DMS153 (cell line): ENCODE measurements at places on chromosomes 6 and 20.
A peak's percentile ranks its signal among the peaks of the same experiment; 100 is the strongest.

DNA sequence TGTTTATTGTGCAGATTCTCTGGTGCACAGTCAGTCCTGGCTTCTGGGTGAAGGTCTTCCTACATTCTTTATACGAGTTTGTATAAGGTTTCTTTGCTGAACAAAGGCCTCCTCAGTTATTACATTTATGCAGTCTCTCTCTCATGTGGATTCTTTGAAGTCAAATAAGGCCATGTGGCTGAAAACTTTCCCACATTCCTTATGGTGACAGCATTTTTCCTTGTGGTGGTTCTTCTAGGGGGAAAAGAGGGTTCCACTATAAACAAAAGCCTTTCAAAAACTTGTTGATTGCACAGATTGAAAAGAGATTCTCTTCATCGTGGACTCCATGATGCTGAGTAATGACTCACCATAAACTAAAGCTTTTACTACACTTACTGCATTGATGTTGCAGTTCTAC, 19.2 kb downstream of the ZSCAN12 start:
- no peak for DNase-seq

DNA sequence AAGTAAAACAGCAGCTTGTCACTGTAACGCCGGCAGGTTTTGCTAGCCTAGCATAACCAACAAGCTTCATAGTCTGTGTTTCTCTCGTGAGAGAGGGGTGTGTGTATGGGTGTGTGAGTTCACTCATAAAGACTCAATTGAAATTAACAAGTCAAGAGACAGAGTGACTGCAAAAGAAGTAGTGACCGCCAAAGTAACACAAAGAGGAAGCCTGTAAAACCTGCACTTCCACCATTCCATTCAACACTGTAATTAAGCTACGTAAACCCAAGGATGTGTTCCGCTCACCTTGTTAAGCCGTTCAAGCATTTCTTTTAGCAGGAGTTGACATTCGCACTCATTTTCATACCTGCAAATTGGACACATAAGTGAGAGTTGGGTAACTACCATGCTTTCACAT, 6.6 kb downstream of the BFSP1 start:
- DNase-seq = no peak

DNA sequence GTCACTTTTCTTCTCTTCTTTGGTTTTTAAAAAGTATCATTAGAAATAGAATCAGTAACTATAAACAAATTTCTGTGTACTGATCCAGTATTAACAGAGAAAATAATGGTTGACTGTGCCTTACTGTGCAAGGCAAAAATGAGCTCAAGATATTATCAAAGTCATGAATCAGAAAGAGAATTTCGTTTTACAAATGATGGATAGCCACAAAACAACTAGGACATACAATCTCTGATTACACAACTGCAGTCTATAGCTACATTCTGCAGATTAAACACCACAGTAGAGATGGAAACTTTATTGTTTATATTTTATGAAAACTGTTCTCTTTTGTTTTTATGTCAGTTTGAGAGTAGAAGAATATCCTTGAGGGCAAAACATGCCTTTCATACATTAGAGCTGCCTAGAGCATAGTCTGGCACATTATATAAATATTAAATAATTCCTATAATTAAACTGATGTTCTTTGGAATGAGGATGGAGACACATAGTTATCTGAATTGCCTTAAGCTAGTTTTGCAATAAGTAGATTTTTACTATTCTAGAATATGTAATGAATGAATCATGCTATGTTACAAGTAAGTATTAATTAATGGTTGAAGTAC, 333.1 kb downstream of the LAMA2 start:
- no peak for DNase-seq

- no peak for DNase-seq
These were observed 73.0 kb downstream of the SLX4IP start for GRCh38 chr20:10508060-10508459.

DNA sequence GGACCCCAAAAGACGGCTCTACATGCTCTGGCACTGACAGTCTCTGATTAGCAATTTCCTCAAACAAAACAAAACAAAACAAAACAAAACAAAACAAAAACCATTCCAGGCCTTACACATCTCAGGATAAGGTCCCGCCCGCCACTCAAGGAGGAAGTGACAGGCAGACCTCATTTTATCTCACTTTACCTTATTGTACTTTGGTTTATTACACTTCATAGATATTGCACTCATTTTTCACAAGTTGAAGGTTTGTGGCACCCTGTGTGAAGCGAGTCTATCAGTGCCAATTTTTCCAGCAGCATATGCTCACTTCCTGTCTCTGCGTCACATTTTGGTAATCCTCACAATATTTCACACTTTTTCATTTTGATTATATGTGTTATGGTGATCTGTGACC, 15.2 kb downstream of the ZBP1 start:
- DNase-seq = no peak

DNA sequence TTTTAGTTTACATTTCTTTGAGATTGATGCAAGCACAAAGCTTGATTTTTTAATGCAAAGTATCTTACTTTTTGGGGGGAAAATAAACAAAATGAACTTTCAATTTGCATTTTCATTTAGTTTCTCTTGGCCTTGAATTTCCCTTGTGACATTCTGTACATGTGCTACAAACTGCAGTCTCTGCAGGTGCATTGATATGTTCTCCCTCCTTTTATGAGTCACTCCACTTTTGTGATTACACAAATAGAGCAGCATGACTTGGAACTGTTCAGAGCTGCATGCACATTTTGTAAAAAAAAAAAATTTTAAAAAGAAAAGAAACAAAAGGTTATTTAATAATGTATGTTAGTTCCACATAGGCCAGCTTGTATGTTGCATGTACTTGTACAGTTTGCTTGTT, 220.0 kb upstream of the KCNQ5 start:
- no peak for DNase-seq

DNA sequence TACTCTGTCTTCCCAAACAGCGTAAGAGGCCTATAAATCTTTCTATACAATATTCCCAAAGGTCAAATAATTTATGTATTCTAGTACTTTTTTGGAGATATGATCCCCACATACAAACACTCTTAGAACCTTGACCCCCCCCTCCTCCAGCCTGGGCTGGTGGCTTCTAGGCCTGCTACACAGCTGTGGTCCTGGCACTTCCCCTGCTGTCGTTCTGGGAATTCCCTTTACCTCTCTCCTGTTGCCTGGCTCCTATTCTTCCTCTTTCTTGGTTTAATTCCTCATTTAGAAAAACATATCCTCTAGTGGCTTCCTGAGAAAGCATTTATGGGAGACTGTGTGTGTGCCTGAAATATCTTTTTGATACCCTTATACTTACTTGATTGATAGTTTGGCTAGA, 4.1 kb upstream of the TXLNB start:
- no peak for DNase-seq

DNA sequence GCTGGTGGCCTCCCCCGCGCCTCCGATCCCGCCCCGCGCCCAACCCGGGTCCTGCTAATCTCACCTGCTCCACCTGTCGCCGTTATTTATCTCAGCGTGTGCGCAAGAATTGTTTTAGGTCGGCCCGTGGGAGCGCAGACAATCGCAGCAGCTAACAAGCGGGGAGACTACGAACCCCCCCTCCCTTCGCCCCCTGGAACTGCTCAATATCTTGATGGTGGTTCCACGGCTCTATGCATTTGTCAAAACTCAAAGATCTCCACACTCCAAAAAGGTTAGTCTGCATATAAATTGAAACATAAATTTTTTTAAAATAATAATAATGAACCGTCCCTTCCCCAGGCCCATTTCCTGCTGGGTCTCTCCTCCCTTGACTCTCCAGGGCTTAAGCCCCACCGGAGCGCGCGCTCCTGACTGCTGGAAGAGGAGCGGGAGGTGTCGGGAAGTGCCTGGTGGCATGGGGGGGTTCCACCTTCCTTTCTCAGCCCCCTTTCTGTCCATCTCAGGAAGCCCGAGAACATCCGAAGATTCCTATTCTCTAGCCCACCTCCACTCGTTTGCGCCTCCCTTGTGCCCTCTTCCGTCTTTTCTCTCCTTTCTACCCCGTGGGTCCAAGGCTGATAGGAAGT, 1.6 kb upstream of the MDGA1 start:
- DNase-seq = peak; percentile 14

DNA sequence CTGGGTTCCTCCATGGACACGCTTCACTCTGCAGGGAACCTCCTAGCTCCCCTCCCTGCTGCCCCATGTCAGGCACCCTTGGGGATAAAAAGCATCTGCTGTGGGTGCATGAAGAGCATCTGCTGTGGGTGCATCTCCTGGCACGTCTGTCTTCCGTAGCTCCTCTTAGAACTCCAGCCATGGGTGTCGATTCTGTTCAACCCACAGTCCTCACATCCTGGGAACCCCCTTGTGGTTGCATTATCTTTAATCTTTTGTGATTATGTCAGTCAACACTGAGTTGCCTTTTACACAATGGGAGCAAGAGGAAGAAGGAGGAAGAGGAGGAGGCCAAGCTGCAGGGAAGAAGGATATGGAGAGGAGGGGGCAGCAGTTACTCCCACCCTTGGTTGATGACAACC, 24.1 kb upstream of the CCR6 start:
- DNase-seq = no peak

DNA sequence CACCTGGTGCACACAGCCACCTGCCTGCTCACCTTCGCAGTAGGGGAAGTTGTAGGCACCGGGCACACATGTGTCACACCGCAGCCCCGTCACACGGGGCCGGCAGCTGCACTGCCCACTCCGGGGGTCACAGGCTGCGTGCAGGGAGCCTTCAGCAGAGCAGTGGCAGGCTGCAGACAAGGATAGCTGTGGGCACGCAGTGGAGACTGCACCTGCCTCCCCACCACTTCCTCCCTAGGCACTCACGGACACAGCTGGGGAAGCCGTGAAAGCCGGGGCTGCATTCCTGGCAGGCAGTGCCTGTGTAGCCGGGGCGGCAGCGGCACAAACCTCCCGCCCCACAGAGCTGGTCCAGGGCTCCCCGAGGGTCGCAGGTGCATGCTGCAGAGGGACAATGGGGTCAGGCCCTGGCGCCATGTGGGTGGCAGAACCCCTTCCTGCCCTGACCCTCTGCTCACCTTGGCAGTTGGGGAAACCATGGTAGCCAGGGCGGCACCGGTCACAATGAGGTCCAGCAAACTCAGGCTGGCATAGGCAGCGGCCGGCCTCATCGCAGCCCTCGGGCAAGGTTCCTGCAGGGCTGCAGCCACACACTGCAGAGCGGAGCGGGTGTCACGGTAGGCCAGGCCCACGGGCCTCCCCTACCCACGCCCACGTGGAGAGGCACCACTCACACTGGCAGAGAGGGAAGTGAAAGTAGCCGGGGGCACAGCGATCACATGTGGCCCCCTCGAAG, 29.4 kb downstream of the LAMA5 start:
- no peak for DNase-seq

- no peak for DNase-seq
These were observed 146.4 kb downstream of the AKAP7 start for GRCh38 chr6:131281471-131282270.

- no peak for DNase-seq
These were observed 32.8 kb upstream of the ENPP5 start for GRCh38 chr6:46203391-46204177.

GRCh38 chr6:41463062-41463930, 82.9 kb upstream of the FOXP4 start:
- no peak for DNase-seq

- no peak for DNase-seq
These were observed 247.5 kb upstream of the RNF217 start for GRCh38 chr6:124714728-124715127.

DNA sequence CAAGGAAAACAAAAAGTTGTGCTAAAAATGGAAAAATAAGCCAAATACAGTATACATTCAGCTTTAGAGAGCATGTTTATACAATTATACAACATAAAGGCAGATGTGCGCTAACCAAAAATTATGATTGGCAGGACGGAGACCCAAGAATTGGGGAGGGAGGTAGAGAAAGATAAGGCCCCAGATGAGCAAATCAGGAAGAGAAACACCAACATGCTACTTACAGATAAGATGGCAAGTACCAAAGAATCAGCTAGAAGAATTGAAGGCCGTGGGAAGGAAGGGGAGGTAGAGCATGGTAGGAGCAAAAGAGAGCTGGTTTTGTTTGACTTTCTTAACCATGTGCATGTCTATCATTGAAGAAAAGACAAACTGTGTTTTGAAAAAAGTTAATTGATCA, 45.4 kb downstream of the PRND start:
- DNase-seq = no peak

DNA sequence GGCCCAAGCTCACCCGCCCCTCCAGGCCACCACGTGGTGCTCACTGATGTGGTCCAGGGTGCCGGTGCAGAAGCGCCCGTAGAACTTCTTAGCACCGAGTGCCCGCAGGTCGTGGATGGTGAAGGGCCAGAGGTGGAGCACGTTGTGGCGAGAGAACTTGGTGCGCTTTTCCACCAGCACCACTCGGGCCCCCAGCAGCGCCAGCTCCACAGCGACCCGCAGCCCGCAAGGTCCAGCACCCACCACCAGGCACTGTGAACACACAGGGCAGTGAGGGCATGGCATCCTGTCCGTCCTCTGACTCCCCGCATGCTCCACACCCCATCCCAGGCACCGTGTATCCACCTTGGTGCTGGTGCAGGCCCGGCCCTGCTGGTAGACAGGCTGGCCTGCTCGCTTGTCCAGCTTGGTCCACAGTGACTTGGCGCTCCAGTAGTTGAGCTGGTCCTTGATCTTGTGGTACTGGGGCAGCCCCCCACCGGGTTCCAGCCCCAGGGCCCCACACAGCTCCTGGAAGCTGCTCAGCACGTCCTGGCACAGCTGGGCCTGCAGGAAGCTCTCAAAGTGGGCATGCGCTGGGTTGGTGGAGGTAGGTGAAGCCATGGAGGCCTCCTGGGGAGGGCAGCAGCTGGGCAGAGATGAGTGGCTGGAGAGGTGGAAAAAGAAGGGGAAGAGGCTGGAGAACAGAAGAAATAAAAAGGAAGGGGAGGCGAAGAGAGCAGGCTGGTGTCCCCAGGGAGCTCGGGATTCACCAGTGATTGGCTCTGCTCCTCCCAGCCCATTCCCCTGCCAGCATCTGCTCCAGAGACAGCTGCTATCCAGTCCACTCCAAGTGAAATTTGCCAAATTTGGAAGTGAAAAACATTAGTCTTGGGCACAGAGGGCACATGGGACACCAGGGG, 1.7 kb downstream of the MICAL1 start:
- DNase-seq = peak; percentile 43

GRCh38 chr6:108180776-108181175, 15.0 kb downstream of the NR2E1 start:
- DNase-seq = no peak

DNA sequence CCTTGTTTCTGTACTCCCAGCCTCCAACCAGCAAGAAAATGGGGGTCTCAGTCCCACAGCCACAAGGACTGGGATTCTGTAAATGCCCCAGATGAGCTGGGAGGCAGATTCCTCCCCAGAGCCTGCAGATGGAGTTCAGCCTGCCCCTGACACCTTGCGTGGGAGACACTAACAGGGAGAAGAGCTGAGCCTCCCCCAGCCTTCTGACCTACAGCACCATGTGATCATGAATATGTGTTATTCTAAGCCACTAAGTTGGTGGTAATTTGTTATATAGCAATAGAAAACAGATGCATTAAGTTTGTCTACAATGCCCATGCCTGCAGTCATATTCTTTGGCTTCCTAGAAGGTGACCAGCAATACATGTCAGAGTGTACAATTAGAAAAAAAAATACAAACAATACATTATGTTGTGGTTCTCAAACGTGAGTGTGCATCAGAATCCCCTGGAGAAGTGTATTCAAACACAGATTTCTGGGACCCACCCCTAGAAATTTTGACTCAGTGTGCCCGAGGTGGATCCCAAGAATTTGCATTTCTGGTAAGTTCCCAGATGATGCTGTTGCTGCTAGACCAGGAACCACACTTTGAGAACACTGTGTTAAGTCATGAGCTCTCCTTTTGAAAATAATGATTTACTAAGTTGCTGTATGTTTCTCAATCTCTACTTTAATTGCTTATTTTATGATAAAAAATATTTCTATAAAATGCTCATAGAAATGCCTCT, 39.9 kb downstream of the SLC22A3 start:
- no peak for DNase-seq

- DNase-seq = no peak
These were observed 128.7 kb upstream of the ECI2 start for GRCh38 chr6:4264081-4264480.
